HepG2 (cell line): ENCODE measurements at places on chromosomes 7 and 10.

GRCh38 chr10:42615419-42615818, 23.0 kb downstream of the ZNF33B start:
- DNase-seq, result no peak

DNA sequence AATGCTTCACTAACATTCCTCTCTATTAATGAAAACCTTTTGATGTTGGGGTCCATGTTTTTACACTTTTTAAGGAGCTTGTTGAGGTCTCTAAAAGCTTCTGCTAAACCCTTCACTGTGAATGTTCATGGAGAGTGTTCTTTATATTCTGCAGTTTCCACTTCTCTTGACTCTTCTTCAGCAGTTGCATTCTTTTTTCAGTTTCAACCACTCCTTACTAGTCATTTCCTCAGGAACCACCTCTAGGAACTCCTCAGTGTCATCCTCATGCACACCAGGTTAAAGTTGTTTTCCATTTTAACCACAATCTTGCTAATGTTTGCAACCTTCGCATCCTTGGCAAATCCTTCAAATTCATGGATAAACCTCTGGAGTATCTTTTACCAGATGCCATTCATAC, 821.6 kb downstream of the ANKRD7 start:
- DNase-seq, result no peak

DNA sequence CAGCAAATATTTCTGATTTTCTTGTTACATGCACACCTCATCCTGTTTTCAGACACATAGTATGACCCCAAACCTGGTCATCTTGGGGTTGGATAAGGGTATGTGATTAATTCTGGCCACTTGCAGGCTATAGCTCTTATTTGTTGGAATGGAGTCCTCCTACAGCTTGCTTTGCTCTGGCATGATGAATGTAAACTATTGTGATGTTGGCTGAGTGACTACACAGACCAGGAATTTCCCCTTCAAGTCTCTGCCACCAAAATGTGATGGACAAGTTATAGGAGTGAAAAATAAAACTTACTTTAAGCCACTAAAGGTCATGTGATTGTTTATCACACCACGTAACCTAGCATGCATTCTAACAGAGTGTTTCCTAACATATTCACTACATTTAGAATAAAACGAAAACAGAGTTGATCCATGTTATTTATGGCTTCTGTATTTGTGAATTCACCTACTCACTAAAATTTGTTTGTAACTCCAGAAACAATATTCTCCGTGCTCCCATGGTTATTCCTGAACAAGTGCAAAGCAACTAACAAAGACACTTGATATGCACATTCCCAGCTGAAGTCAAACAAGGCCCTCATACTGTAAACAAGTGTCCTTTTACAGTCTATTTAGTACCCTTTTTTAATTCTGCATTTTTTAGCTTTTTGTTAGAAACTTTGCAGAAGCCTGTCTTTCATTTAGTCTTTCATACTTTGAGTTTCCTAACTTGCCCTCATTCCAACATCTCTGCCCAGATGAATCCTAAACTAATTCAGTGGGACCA, 599.2 kb upstream of the PCDH15 start:
- DNase-seq, result no peak

- no peak for DNase-seq
Measured at GRCh38 chr7:23196306-23196705, 14.5 kb downstream of the NUP42 start.

DNA sequence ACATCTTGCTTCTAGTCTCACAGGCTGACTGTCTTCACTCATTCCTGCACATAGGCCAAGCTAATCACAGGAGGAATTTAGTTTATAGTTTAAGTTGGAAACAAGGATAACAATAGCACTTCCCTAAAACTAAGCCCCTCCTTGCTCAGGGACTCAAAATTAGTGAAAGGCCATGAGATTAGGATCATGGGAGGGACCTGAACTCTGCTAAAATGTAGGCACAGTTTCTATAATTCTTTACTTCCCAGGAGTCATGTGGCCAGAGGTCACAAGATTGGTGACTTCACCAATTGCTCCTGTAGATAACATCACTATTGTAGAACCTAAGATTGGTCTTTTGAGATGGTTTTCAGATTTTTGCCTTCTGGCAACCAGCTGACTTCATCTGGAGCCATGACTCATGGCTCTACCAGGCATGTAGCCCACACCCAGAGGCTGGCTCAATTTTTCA, 14.8 kb upstream of the UPP1 start:
- DNase-seq, result no peak

GRCh38 chr7:30984359-30985107, 20.8 kb downstream of the GHRHR start:
- no peak for DNase-seq

- no peak for DNase-seq
Measured at GRCh38 chr10:101216207-101217043, 12.8 kb downstream of the LBX1 start.

DNA sequence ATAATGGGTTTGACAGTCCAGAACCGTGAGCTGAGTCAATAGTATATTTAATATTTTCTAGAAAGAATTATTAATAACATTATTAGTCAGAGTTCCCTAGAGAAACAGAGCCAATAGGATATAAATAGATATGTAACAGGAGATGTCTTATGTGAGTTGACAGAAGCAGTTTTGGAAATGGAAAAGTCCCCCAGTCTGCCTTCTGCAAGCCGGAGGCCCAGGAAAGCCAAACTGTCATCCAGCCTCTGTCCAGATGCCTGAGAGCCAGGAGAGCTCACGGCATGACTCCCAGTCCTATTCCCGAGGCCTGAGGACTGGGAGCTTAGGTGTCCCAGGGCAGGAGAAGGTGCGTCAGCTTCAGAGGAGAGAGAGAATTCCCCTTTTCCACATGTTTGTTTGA, 286.4 kb upstream of the ADARB2 start:
- no peak for DNase-seq

DNA sequence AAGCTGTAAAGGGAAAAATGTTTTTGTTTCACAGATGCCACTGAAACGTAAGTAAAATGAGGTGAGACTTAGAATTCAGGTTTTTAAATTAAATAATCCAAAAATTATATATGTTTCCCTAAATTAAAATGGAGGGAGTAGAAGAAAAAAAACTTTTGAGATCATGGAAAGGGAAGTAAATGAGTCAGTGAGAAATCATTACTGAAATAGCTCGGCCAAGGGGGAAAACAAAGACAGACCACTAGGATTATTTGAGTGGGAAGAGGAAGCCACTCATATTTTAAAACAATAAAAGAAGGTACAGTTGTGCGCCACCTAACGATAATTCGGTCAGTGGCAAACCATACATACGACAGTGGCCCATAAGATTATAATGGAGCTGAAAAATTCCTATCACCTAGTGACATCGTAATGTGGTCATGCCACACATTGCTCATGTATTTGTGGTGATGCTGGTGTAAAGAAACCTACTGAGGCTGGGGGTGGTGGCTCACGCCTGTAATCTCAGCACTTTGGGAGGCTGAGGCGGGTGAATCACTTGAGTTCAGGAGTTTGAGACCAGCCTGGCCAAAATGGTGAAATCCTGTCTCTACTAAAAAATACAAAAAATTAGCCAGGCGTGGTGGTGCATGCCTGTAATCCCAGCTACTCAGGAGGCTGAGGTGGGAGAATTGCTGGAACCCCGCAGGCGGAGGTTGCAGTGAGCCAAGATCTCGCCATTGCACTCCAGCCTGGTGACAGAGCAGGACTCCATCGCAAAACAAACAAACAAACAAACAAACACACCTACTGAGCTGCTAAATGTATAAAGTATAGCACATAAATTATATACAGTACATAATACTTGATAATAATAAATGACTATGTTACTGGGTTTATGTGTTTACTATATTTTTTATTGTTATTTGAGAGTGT, 64.7 kb downstream of the MKX start:
- no peak for DNase-seq

- DNase-seq, result no peak
Measured at GRCh38 chr7:34807548-34808340, 149.7 kb downstream of the NPSR1 start.

DNA sequence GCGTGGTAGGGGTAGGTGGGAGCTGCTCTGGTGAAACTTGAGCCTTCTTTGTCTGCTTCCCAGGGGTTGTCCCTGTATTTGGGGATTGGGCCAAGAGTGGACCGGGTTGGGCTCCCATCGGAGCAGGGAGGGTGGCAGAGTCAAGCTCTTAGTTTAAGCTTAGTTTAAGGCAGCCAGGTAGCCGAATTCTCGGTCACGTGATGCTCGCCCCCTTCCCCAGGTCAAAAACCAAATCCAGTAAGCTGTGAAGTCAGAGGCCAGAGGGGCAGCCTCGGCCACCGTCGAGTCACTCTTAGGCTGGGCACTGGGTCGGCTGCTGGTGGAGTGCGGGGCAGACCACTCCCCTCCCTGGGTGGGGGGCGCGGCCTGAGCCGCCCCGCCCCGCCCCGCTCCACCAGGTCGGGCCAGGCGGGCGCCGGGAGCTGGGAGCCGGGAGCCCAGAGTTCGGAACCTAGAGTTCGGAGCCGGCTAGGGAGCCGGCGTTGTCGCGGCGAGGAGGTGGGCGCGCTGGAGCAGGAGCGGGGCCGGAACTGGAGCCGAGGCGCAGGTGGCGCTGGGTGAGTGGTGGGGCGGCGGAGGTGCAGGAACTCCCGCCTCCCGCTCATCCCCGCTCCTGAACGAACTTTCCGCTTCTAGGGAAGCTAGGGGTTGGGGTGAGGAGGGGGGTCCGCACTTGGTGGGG, 2.8 kb upstream of the LZTS2 start:
- DNase-seq, result no peak
